ACHN (cell line): ENCODE measurements at places on chromosomes 2 and 18.

DNA sequence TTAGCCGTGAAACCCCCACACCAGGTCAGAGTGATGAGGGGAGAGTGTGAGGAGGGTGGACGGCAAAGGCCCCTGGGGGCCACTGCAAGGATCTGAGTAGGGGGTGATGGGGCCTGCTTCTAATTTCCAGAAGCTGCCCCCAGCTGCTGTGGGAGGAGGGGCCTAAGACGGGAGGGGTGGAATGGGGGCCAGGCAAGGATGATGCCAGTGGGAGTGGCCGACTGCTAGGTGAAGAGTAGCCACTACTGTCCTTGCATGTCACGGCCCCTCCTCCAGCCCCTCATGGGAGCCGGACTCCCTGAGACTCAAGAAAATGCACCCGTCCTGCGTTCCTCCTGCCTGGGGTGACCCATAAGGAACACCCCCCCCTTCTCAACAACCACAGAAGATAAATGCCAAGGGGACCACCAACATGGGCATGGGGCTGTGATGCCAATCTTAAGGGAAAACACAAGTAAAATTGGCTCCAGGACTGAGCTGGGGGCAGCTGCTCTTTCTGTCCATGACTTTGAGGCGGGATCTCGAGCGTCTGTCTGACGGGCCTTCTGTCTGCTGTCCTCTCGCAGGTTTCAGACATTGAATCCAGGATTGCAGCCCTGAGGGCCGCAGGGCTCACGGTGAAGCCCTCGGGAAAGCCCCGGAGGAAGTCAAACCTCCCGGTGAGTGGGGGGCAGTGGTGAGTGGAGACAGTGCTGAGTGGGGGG is 24.2 kb upstream of the PRLH start:
- no peak for DNase-seq

- DNase-seq = no peak
Observed at GRCh38 chr2:237096911-237097310, 11.2 kb downstream of the COPS8 start.

- no peak for DNase-seq
Observed at GRCh38 chr18:7766346-7766745, 199.2 kb downstream of the PTPRM start.

- DNase-seq = no peak
Observed at GRCh38 chr18:2692508-2692907, 37.0 kb downstream of the SMCHD1 start.

DNA sequence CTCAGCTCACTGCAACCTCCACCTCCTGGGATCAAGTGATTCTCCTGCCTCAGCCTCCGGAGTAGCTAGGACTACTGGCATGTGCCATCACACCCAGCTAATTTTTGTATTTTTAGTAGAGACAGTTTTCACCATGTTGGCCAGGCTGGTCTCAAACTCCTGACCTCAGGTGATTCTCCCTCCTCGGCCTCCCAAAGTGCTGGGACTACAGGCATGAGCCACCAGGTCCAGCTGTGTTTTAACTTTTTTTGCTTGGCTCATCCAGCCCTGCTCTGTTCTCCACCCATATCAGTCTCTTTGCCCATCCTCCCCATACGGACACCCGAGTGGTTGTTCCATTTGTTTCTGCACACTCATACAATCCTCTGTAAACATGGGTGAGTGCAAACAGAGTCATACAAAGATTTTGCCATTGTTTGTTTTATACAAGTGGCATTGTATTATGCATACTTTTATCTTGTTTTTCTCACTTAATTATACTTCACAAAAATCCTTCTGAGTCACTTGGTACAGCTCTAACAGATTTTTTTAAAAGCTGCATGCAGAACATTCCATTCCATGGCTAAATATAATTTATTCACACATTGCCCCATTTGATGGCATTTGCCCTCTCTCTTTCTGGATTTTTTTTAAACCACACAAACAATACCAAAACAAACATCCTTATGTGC is 5.3 kb downstream of the APOB start:
- DNase-seq = no peak

- DNase-seq = no peak
Observed at GRCh38 chr2:30565851-30566358, 118.9 kb downstream of the LCLAT1 start.

GRCh38 chr18:69674966-69675365 is 272.7 kb downstream of the CD226 start:
- no peak for DNase-seq

DNA sequence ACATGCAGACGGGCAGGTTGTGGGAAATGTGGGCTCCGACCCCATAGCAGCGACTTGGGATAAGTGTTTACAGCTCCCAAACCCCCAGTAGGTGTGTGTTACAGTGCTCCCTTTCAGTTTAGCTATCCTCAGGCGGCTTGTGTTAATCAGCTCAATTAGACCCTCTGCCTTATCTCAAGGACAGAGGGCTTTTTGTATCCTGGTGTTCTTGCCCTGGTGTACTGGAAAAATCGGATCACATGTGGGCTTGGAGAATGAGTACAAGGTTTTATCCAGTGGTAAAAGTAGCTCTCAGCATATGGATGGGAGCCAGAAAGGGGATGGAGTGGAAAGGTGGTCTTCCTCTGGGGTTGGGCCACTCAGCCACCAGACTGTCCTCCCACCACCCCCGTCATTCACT is 264.7 kb upstream of the SYT4 start:
- no peak for DNase-seq

- DNase-seq = no peak
Observed at GRCh38 chr2:41784496-41784895, 263.3 kb upstream of the PKDCC start.

GRCh38 chr2:31032475-31032874 is 105.8 kb downstream of the GALNT14 start:
- DNase-seq = no peak

DNA sequence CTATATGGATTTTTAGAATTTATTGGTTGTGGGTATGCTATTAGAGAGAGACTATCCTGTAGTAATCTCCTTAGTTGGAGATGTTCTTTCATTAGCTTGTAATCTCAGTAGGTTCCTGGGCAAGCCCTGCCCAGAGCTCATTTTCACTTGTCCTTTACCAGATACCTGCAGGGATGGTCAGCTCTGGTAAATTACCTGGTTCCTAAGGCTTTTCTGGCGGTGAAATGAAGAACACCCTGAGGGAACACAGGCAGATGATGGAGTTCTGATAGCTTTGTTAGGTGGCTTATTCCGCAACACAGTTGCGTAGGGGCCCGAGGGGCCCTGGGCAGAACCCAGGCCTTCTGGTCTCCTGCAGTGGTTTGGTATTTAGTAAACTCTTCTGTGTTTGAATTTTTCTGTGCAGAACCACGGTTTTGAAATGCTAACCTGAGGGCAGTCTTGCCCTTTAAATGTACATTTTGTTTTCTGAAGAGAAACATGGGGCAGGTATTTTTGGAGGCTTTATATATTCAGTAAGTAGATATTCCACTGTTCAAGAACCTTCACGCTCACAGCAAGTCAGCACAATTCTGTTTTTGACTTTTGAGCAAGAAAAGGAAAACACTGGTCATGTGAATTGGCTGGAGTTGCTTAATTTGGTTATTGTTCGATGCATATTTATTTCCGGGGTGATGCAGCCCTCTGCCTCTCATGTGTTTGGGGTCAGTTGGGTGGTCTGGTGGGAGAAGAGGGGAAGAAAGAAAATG is 22.4 kb downstream of the ZNF532 start:
- no peak for DNase-seq

- DNase-seq = no peak
Observed at GRCh38 chr2:31935370-31935769, 75.4 kb downstream of the MEMO1 start.

GRCh38 chr2:182717416-182717815 is 1.4 kb downstream of the DNAJC10 start:
- no peak for DNase-seq

DNA sequence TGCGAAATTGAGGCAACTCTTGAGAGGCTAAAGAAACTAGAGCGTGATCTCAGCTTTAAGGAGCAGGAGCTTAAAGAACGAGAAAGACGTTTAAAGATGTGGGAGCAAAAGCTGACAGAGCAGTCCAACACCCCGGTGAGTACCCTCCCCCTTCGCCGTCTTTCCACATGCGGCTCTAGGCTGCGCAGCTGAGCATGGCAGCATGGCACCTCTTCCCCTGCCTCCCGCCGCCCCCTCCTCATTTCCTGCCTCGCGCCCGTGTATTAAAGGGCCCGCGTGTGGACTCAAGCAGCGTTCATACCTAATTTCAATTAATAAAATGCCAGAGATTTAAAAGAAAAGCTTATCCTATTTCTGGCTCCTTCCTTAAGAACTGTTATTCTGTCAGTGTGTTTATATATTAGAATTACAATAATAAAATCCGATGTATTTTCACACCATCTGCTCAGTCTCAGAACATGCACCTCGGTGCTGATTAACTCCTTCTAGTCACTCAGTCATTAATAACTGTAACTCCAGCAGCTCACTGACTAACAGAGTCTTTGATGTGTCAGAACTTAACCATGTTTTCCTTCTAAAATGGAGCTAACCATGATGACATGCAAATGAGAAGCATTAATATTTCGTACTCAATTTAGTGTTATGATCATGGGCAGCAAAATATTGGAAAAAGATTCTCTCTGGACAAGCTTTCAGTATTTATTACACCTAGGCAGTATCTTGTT is 137.4 kb upstream of the CDCA7 start:
- DNase-seq = no peak

- DNase-seq = no peak
Observed at GRCh38 chr2:132623096-132623839, 46.7 kb downstream of the LYPD1 start.

- DNase-seq = no peak
Observed at GRCh38 chr18:22489704-22490103, 72.0 kb upstream of the CTAGE1 start.

DNA sequence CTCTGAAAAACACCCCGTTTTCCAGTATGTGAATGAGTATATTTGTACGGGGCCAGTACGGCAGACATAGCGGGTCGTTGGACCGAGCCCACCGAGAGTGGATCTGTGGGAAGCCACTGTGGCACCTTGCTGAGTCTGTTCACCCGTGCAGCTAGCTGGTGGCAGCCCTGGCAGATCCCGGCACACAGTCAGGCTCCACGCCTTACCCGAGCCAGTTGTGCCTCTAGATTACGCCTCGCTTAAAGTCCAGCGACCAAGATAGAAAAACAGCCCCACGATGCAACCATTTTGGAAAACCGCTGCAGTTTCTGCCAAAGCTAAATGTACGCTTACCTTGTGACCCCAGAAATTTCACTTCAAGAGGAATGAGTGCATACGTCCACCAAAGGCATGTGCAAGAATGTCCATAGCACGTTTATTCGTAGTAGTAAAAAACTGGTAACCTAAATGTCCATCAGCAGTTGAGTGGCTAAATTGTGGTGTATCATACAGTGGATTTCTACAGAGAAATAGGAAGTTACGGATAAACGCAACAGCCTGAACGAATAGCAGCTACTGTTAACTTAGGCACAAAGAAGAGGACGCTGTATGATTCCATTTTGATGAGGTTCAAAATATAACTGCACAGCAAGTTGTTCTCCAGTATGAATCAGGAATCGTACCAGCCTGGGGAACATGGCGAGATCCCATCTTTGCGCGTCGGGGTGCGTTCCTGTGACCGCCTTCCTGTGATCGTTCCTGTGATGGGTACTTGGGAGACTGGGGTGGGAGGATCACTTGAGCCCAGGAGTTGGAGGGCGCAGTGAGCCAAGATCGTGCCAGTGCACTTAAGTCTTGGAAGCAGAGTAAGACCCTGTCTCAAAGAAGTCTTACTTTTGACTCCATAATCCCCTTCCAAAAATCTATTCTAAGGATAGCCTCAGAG is 688 bp upstream of the WDR33 start:
- no peak for DNase-seq

- no peak for DNase-seq
Observed at GRCh38 chr2:239275847-239276831, 124.7 kb downstream of the HDAC4 start.

GRCh38 chr2:189261431-189261841 is 81.9 kb upstream of the COL5A2 start:
- no peak for DNase-seq

- DNase-seq = no peak
Observed at GRCh38 chr18:76578571-76579300, 83.7 kb upstream of the ZNF516 start.

- no peak for DNase-seq
Observed at GRCh38 chr2:13034861-13035260, 318.1 kb downstream of the TRIB2 start.

DNA sequence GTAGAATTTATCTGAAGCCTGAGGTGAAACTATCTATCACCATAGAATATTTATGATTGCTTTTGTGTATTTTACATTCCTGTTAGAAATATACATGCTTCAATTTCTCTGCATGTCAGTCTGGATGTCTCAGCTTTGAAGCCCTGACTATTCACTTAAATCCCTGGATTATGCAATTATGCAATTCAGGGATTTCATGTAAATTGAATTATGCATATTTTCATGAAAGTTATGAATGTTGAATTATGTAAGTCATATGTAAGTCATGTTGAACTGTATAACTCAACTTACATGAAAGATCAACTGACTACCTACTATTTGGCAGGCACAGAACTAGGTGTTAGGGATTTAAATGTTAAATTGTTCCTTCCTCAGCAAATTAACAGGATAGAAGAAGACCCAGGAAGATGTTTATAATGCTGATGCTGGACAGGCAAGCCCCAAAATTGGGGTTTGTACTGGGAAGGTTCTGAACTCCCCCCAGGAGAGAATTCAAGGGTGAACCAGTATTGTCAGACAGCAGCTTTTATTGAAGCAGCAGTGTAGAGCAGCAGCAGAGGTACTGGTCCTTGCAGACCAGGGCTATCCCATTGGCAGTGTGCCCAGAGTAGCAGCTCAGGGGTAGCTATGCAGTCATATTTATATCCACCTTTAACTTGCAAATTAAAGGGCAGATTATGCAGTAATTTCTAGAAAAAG is 236.5 kb downstream of the ZNF804A start:
- DNase-seq = no peak

DNA sequence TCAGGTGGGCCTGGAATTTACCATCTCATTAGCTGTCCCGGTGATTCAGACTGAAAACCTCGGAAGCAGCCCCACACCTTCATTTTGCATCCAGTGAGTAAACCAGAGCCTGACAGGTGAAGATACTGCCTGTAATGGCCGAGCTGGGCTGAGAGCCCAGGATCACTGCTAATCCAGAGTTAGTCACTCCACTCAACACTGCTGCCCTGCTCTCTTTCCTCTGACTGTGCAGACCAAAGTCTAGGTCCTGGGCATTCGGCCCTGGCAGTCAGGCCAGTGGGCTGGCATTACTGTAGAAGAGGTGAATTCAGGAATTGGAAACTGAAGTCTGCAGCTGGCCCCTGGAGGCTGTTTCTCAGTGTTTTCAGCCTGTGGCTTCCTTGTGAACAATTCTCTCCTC is 44.3 kb downstream of the TMEM17 start:
- DNase-seq = peak; percentile 20
